ENCODE measurements at places on chromosomes 1 and 21.

GRCh38 chr1:8663090-8663802 is 154.2 kb downstream of the RERE start:
- H3K4me1 ChIP-seq: peaks cover 17% of the 10 kb centered on the region
- no peak for DNase-seq
- H3K27ac ChIP-seq: no peak overlapping the region
- no peaks in the 10 kb centered on the region for H3K36me3 ChIP-seq
- H3K27me3 ChIP-seq: no peaks in the 10 kb centered on the region

DNA sequence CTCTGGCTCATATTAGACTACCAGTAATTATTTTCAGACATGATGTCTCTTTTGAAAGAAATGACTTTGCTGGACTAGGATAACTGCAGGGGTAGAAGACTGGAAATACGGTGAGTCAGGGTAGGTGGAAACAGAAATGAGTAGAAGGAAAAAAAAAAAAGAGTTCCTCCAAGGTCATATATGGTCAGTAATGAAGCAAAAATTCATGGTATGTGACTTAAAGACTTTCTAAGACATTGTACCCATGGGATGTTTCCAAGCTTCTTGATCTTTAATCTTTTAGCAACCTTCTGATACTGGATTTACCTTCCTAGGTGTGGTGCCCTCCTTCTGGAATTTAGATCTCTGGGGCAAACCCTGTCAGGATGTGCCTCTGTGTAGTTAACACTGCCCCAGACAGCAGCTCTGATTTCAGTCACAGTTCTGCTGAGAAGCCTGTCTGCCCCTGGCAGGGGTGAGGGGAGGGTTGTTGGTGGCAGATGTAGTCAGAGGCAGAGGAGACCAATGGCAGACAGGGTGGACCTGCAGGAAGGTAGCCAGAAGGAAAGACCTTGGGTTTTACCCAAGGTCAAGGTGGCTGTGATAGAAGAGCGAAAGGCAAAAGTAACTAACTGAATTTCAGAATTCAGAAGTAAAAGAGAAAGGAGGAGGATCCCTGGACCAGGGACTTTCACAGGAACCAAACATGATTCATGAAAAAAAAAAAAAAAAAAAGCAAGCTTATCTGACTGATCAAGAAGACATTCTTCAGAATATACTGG is 44.1 kb upstream of the BCL10 start:
- H3K4me3 ChIP-seq: no peak overlapping the region
- no peaks in the 10 kb centered on the region for H3K27me3 ChIP-seq
- DNase-seq: no peak
- no peaks in the 10 kb centered on the region for H3K4me1 ChIP-seq

GRCh38 chr1:218778257-218779126 is 395.2 kb upstream of the LYPLAL1 start:
- DNase-seq: no peak
- H3K4me3 ChIP-seq: no peak overlapping the region
- H3K36me3 ChIP-seq: no peaks in the 10 kb centered on the region
- H3K27ac ChIP-seq: no peak overlapping the region

GRCh38 chr1:46522184-46522968 is 29.1 kb downstream of the KNCN start:
- H3K4me3 ChIP-seq: no peak overlapping the region
- H3K27me3 ChIP-seq: peaks cover 46% of the 10 kb centered on the region
- no peak overlapping the region for H3K27ac ChIP-seq
- DNase-seq: peak; percentile 64

DNA sequence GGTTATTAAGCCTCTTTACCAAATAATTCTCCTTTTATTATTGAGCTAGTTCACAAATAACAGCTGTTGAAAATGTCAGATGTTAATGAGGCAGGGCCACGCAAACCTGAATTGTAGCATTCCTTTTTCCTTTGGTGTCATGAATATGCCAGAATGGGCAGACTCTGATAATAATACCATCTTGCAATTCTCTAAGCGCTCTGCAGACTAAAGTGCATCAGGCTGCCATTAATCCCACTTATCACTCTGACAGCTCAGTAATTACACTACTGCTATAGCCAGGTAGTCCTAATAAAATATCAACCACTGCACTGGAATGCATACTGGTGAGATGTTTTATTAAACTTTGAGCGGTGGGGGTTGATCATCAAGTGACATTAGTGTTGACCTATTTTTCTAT is 177.7 kb downstream of the DPYD start:
- H3K27ac ChIP-seq: no peak overlapping the region
- no peak overlapping the region for H3K4me3 ChIP-seq
- no peaks in the 10 kb centered on the region for H3K27me3 ChIP-seq
- DNase-seq: no peak

DNA sequence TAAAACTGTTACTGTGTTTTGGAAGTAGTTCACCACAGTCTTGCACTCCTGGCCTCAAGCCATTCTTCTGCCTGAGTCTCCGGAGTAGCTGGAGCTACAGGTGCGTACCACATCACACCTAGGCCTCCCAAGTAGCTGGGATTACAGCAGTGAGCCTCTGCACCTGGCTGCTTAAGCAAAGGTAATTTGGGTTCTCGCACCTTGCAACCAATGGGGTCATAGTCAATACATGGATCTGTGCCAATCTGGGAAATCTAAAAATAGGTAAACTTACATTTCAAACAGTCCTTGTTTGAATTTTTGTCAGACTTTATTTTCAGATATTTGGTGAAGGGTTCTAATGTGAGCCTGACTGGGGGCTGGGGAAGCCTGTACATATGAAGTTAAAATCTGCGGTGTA is 466.5 kb downstream of the PCP4 start:
- H3K4me3 ChIP-seq: no peak overlapping the region
- H3K4me1 ChIP-seq: no peaks in the 10 kb centered on the region
- DNase-seq: no peak
- H3K27ac ChIP-seq: no peak overlapping the region
- no peaks in the 10 kb centered on the region for H3K36me3 ChIP-seq

- no peak for DNase-seq
- no peaks in the 10 kb centered on the region for H3K36me3 ChIP-seq
- no peak overlapping the region for H3K27ac ChIP-seq
These were observed 8.8 kb downstream of the KAZN start for GRCh38 chr1:14607295-14607694.

GRCh38 chr1:234698686-234699085 is 88.7 kb upstream of the IRF2BP2 start:
- no peak for DNase-seq
- no peaks in the 10 kb centered on the region for H3K27me3 ChIP-seq
- H3K4me1 ChIP-seq: peaks cover 16% of the 10 kb centered on the region
- no peak overlapping the region for H3K27ac ChIP-seq
- no peak overlapping the region for H3K4me3 ChIP-seq
- H3K36me3 ChIP-seq: no peaks in the 10 kb centered on the region
